ENCODE measurements at places on chromosomes 4 and X. TPM values are rescaled to one million over a fixed set of nuclear protein-coding genes. Genes with fewer than 3 reads are reported as not detected.
A peak's percentile ranks its signal among the peaks of the same experiment; 100 is the strongest.

GRCh38 chr4:169907705-169908104 lies 118.5 kb downstream of the MFAP3L start:
- H3K4me3 ChIP-seq = no peak overlapping the region
- no peak overlapping the region for H3K27ac ChIP-seq
- H3K36me3 ChIP-seq = no peaks in the 10 kb centered on the region
- no peaks in the 10 kb centered on the region for H3K27me3 ChIP-seq
- DNase-seq = no peak

DNA sequence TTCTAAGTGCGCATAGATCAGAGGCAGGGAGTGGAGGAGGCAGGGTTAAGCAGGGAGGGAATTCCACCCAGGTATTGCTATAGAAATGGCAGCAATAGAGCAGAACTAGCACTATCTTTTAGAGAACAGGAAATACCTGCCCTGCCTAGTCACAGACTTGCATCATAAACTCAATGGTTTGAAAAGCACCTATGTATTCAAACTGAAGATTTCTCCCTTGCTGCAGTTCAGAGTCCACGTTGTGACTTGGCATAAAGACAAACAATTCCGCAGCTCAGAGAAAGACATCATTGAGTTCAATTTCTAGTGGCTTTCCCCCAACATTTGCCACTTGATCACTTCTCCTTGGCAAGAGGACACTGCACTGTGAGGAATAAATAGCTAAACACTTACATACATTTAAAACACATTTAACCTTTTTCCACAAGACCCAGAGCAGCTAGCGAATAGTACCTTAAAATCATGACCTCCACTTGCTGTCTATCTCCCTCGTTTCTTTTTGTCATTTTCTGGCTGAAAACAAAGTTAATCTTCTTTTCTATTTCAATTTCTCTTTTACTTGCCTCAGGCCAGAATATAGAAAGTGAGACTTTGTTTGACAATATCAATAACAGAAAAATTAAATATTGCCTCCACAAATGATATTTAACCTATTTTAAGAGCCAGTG lies 42.4 kb downstream of the SLC7A11 start:
- no peaks in the 10 kb centered on the region for H3K4me1 ChIP-seq
- H3K27me3 ChIP-seq = no peaks in the 10 kb centered on the region
- H3K27ac ChIP-seq = no peak overlapping the region
- H3K4me3 ChIP-seq = no peak overlapping the region
- DNase-seq = no peak

GRCh38 chr4:112552668-112553067 lies 36.7 kb upstream of the NEUROG2 start:
- H3K4me1 ChIP-seq = no peaks in the 10 kb centered on the region
- H3K36me3 ChIP-seq = no peaks in the 10 kb centered on the region
- no peaks in the 10 kb centered on the region for H3K27me3 ChIP-seq

GRCh38 chr4:85489273-85489981 lies 14.5 kb downstream of the ARHGAP24 start:
- H3K27me3 ChIP-seq = no peaks in the 10 kb centered on the region
- no peak for DNase-seq
- H3K27ac ChIP-seq = no peak overlapping the region
- H3K4me3 ChIP-seq = no peak overlapping the region
- H3K4me1 ChIP-seq = no peaks in the 10 kb centered on the region
- no peaks in the 10 kb centered on the region for H3K36me3 ChIP-seq

PUDP gene
- total RNA-seq = 3.2 TPM

MAGED4 gene
- 0.58 TPM for total RNA-seq

CT45A3 gene
- total RNA-seq = not detected

- no peak overlapping the region for H3K4me3 ChIP-seq
- peaks cover 3% of the 10 kb centered on the region for H3K36me3 ChIP-seq
- peaks cover 39% of the 10 kb centered on the region for H3K4me1 ChIP-seq
- peak overlapping the region; percentile 24 for H3K27ac ChIP-seq
- H3K27me3 ChIP-seq = no peaks in the 10 kb centered on the region
These were observed 12.9 kb downstream of the STIM2 start for GRCh38 chr4:26873391-26874026.

GRCh38 chr4:78220283-78220682 lies 163.2 kb downstream of the FRAS1 start:
- no peak overlapping the region for H3K4me3 ChIP-seq
- no peaks in the 10 kb centered on the region for H3K4me1 ChIP-seq
- H3K36me3 ChIP-seq = no peaks in the 10 kb centered on the region
- no peak overlapping the region for H3K27ac ChIP-seq

DNA sequence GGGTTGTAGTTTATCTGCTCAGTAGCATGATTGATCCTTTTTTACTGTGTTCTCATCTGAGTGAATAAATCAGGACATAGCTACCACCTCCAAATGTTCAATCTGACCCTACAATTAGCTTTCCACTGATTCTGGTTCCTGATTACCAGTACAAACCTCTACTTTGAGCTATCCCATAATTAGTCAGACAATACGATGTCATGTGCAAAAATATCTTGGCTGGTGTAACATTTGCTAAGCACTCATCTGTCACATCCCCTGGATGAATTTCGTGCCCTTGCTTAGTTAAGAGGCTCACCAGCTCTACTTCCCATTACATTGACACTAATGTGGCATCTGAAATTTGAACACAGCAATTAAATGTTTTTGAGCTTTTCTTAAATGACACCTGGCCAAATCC lies 1101.0 kb upstream of the PCDH7 start:
- no peak overlapping the region for H3K4me3 ChIP-seq
- H3K27me3 ChIP-seq = no peaks in the 10 kb centered on the region
- H3K4me1 ChIP-seq = no peaks in the 10 kb centered on the region
- no peaks in the 10 kb centered on the region for H3K36me3 ChIP-seq
- H3K27ac ChIP-seq = no peak overlapping the region

DNA sequence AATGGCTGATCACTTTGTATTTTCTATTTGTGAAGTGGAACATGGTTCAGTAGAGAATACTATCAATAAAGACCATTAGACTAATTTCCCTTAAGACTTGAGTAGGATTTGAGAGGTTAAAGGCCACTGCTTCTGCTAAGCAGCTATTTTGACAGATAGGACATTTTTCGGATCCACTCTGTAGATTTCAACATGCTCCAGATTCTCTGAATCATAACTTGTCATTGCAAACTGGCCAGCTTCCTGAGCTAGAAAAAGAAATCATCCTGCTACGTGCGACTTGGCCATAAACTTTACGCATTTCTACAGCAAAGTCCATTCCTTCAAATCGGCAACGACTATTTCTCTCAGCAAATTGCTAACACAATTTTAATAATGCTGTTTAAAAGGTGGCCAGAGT lies 55.2 kb downstream of the MGST2 start:
- no peak for DNase-seq
- H3K4me3 ChIP-seq = no peak overlapping the region
- no peak overlapping the region for H3K27ac ChIP-seq

GRCh38 chr4:120085705-120086104 lies 19.1 kb upstream of the MAD2L1 start:
- no peaks in the 10 kb centered on the region for H3K27me3 ChIP-seq
- no peak overlapping the region for H3K27ac ChIP-seq
- no peaks in the 10 kb centered on the region for H3K4me1 ChIP-seq
- no peak overlapping the region for H3K4me3 ChIP-seq
- H3K36me3 ChIP-seq = no peaks in the 10 kb centered on the region

DNA sequence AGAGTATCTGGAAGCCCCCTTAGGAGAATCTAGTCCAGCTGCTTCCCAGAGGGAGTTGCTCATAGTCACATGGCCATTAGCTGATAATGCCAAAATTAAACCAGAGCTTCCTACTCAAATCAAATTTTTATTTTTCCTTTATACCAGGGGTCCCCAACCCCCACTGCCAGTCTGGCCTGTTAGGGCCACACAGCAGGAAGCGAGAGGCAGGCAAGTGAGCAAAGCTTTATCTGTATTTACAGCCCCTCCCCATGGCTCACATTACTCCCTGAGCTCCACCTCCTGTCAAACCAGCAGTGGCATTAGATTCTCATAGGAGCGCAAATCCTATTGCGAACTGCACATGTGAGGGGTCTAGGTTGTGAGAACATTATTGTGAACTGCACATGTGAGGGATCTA lies 19.2 kb upstream of the TNIP3 start:
- H3K36me3 ChIP-seq = no peaks in the 10 kb centered on the region
- no peak for DNase-seq
- H3K4me3 ChIP-seq = no peak overlapping the region
- no peak overlapping the region for H3K27ac ChIP-seq
- no peaks in the 10 kb centered on the region for H3K27me3 ChIP-seq

TET2 gene
- 31.0 TPM for total RNA-seq

CYTL1 gene
- total RNA-seq = not detected

EDNRA gene
- total RNA-seq = not detected

DNA sequence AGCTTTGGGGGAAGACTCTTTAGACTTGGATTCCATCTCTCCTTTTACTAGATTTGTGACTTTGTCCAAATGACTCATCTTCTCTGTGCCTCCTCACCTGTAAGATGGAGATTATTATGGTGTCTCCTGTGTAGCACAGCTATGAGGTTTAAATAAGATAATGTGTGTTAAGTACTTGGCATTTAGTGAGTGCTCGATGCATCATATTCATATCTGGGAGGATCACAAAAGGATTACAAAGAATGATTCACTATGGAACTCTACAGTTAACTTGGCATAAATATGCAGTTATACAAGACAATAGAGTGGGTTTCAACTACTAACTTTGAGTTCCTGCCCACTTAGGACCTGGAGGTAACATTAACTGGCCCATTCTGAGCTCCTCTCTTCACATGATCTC lies 2.3 kb downstream of the GBA3 start:
- no peaks in the 10 kb centered on the region for H3K36me3 ChIP-seq
- no peak for DNase-seq
- no peak overlapping the region for H3K4me3 ChIP-seq
- no peak overlapping the region for H3K27ac ChIP-seq

ZDHHC9 gene
- total RNA-seq = 3.0 TPM

CDX4 gene
- not detected for total RNA-seq

DNA sequence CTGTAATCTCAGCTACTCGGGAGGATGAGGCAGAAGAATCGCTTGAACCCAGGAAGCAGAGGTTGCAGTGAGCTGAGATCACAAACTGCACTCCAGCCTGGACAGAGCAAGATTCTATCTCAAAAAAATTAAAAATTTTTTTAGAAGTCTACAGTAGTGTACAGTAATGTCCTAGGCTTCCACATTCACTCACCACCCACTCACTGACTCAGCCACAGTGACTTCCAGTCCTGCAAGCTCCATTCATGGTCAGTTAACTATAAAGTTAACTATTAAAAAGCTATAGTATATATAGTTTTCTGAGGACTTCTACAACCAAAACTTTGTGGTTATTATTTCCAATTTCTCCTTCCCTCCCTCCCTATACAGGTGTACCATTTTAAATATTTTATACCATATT lies 34.7 kb upstream of the NEUROG2 start:
- no peak overlapping the region for H3K27ac ChIP-seq
- no peaks in the 10 kb centered on the region for H3K27me3 ChIP-seq
- no peak overlapping the region for H3K4me3 ChIP-seq
- no peaks in the 10 kb centered on the region for H3K4me1 ChIP-seq

- peak overlapping the region; percentile 69 for H3K4me3 ChIP-seq
- no peaks in the 10 kb centered on the region for H3K27me3 ChIP-seq
- no peaks in the 10 kb centered on the region for H3K36me3 ChIP-seq
- H3K27ac ChIP-seq = peak overlapping the region; percentile 96
- peaks cover 11% of the 10 kb centered on the region for H3K4me1 ChIP-seq
These were observed 857 bp downstream of the SCML1 start for GRCh38 chrX:17737986-17738713.

DACH2 gene
- not detected for total RNA-seq

DNA sequence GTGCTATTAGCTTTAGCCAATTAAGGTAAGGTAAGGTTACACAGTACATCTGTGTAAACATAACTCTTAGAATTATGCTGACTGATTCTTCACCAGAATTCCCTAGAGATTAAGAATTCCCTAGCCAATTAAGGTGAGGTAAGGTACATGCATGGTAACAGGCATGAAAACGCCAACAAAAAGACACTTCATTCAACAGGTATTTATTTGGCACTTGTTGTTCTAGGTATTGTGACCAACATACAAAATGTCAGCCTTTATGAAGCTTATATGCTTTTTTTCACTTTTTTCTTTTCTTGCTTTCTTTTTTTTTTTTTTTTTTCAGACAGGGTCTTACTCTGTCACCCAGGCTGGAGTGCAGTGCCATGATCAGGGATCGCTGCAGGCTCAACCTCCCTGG lies 47.2 kb downstream of the EDNRA start:
- no peak overlapping the region for H3K27ac ChIP-seq
- no peaks in the 10 kb centered on the region for H3K36me3 ChIP-seq
- DNase-seq = no peak

SMPX gene
- not detected for total RNA-seq

DNA sequence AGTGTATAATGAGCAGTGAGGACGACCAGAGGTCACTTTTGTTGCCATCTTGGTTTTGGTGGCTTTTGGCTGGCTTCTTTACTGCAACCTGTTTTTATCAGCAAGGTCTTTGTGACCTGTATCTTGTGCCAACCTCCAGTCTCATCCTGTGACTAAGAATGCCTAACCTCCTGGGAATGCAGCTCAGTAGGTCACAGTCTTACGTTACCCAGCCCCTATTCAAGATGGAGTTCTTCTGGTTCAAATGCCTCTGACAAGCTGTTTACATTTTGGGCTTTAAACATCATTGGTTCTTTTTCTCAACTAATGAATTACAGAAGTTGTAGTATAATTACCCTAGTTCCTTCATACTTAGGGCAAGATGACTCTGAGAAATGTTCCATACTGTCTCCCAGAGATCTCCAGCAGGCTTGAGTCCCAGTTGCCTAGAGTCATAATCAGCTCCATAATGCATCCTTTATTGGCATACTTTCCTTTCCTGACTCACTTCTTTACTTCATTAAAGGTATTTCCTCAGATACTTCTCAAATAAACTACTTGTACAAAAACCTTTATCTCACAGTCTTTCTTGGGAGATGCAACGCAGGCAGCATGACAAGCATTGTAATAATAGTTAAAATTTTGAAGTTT lies 136.5 kb downstream of the KDM6A start:
- H3K27ac ChIP-seq = no peak overlapping the region
- H3K4me1 ChIP-seq = peaks cover 2% of the 10 kb centered on the region

- DNase-seq = no peak
- no peaks in the 10 kb centered on the region for H3K27me3 ChIP-seq
- H3K27ac ChIP-seq = no peak overlapping the region
- no peaks in the 10 kb centered on the region for H3K4me1 ChIP-seq
These were observed 331.4 kb downstream of the ARHGAP24 start for GRCh38 chr4:85806334-85806733.
